Activated naive CD8-positive, alpha-beta T cell treated with anti-CD3 and anti-CD28 coated beads for 36 hours (primary cell): ENCODE measurements at places on chromosomes 16 and 17.
A peak's percentile ranks its signal among the peaks of the same experiment; 100 is the strongest.

DNA sequence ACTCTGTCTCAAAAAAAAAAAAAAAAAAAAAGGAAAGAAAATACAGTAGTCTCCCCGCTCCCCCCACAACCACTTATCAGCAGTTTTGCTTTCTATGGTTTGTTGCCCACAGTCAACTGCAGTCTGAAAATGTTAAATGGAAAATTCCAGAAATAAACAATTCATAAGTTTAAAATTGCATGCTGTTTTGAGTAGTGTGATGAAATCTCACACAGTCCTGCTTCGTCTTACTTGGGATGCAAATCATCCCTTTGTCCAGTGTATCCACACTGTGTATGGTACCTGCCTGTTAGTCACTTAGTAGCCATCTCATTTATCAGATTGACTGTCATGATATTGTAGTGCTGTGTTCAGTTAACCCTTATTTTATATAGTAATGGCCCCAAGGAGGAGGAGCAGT lies 41.5 kb downstream of the NF1 start:
- no peak for DNase-seq

DNA sequence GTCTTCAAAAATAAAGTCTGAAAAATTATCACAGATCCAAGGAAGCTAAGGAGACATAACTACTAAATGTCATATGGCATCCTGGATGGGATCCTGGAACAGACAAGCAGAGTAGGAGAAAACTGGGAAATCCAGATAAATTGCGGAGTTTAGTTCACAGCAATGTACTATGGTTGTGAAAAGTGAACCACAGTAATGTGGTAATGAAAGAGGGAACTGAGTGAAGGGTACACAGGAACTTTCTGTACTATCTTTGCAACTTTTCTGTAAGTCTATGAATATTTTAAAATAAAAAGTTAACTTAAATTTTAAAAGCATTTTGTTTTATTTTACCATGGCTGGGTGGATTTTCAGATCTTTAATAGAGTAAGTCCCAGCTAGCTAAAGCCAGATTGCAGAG lies 16.3 kb downstream of the SLFN12L start:
- no peak for DNase-seq

GRCh38 chr17:72270273-72270924 lies 149.6 kb downstream of the SOX9 start:
- no peak for DNase-seq

GRCh38 chr16:88685156-88686061 lies 898 bp downstream of the SNAI3 start:
- peak; percentile 72 for DNase-seq

- DNase-seq, result peak; percentile 51
Measured at GRCh38 chr17:57600074-57600473, 145.0 kb downstream of the CCDC182 start.

DNA sequence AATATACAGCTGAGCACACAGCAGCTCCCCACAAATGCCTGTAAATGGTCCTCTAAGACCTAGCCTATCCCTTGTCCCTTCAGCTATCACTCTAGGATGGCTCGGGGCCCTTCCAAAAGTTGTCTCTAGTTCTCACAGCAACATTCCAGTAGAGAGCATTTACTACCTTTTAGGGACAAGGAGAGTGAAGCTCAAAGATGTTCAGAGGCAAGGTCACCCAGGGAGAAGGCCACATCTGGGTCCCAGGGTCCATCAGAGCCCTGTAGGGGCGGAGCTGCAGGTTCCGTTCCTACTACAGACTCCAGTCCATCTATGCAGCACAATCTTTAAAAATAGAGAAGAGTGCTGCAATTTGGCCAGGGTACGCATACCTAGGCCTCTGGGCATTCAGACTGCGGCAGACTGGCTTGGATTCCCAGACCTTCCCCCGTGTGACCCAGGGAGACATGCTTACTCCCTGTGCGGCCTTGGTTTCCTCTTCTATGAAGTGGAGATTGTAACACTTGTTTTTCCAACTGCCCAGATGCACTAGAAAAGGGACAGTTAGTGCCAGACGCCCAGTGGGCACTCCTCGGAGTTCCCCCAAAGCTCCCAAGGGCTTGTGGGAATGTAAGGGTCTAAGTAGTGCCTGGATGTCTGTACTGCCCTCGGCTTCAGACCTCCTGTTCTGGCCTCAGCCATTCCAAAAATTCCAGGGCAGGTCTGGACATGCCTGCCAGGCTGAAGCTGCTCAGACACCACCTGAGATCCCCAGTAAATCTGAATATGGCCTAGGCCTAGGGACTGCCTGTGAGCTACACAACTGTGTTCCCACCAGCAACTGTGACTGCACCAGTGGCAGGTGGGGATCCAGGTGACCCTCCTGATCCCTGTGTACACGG lies 2.5 kb downstream of the SLC12A4 start:
- DNase-seq, result no peak

DNA sequence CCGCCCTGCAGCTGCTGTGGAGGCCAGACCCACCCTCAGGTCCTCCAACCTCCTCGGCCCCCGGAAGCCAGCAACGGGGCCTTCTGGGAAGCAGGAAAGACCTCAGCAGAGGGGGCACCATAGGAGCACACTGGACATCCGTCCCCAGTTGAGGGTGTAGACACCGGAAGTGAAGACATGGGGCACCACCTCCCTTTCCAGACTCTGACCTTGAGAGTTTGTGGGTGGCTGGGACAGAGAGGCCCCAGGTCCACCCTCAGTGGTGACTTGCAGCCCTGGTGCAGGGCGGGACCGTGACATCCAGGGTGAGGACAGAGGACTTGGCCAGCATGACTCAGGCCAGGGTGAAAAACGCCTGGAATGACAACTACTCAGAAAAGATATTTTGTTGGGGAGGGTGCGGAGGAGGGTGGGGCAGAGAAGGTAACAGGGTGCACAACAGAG lies 19.9 kb downstream of the CEP295NL start:
- DNase-seq, result no peak

DNA sequence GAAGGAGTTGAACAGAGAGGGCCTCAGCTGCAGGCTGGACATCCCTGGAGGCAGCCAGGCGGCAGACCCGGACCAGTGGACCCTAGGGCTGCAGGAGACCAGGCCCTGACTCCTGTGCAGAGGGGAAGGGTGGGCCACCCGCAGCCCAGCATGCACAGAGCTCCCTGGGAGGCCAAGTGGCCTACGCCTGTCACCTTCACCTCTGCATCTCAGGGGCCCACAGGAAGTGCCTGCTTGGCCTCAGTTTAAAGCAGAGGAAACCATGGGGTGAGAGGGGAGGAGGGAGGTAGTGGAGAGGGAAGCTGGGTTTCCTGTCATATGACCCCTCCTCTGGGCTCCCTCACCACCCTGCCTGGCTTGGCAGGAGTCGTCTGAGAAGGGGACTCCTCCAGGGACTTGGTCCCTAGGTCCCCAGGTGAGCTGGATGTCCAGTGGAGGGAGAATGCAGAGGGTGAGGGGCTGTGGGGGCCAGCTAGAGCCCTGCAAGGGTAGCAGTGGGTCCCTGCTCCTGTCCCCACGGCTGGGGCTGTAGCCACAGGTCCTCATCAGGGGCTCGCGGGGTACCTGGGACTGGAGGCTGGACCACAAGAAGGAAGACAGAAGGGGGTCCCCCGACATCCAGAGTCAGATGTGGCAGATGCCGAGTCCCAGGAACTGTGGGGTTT lies at the start of gene TMC8:
Gene TMC8, plus strand, starts transcription at position 335 of the 665 bp plus-strand sequence. CDS start 818 bp downstream, outside the sequence.
- peak; percentile 82 for DNase-seq

- peak; percentile 35 for DNase-seq
Measured at GRCh38 chr16:10878644-10879501, 1.9 kb downstream of the CIITA start.

- DNase-seq, result no peak
Measured at GRCh38 chr16:743794-744500, 3.1 kb upstream of the CIAO3 start.

DNA sequence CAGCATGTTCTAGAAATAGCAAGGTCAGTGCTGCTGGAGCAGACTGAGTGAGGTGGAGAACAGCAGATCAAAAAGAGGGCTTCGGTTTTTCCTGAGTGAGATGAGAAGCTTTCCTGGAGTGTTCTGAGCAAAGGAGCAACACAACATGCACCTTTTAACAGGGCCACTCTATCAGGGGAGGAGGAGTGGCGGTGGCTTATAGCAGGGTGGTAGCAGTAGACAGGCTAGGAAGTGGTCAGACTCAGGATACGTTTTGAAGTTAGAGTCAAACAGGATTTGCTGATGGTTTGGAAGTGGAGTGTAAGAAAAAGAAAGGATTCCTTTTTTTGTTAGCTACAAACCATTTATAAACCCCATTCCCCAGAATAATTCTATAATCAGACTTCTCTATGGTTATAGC lies 12.5 kb downstream of the POLG2 start:
- no peak for DNase-seq

DNA sequence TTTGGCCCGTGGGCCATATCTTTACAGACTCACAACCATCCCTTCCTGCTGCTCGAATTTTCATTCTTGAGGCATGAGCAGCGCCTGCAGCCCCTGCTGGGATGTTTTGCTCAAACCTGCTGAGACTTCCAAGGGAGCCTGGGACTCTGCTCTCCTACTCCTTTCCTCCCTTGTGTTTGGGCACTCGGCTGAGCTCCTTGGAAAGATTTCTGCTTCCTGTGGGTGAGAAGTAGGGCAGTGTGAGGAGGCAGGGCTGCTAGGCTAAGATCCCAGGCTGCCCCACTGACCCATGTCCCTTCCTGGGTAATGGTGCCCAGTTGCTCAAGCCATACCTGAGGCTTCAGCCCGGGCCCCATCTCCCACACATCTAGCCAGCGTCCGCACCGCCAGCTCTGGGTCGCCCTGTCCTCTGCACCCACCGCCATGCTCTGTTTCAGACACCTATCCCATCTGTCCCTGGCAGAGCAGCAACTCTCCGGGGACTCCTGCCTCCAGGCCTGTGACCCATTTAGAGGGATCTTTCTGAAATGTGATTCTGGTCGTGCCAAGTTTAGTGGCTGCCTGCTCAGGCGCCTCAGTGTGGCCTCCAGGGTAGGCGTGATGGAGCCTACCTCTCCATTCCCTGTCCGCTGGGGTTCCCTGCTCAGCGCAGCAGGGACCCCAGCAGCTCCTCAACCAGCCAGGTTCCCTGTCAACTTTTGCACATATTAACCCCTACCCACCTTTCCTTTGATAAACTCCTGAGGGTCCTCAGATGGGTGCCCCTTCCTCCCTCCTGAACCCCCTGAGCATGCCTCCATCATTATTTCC lies 190.1 kb downstream of the CCDC182 start:
- DNase-seq, result no peak

DNA sequence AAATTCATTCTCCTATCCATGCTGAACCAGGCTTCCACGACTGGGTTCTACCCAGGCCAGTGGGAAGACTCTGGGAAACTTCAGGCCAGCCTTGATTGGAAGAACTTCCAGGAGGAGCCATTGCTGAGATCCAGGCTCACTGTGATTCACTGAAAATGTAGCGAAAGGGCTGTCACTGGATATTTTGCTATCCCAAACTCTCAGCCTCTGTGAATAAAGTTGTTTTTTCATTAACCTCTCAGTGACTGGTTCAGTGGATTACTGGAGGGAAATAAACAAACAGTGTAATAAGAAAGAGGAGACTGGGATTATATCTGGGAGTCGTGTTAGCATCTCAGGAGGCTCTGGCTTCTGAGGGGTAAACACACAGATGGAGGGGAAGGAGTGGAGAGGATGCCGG lies 3.1 kb downstream of the FOXL1 start:
- DNase-seq, result no peak

- no peak for DNase-seq
Measured at GRCh38 chr17:50668838-50669581, 34.3 kb downstream of the ABCC3 start.

- DNase-seq, result no peak
Measured at GRCh38 chr16:81678326-81679095, 100.6 kb upstream of the PLCG2 start.

- DNase-seq, result peak; percentile 63
Measured at GRCh38 chr17:74759243-74759801, 10.9 kb downstream of the NHERF1 start.
